ENCODE measurements at places on chromosomes 1 and 21. TPM values are rescaled to one million over a fixed set of nuclear protein-coding genes. Genes with fewer than 3 reads are reported as not detected.

The SH2D1B gene
- not detected for total RNA-seq

The BGLAP gene
- 0.63 TPM for total RNA-seq

The FOXO6 gene
- 2.0 TPM for total RNA-seq

The PANK4 gene
- 17.1 TPM for total RNA-seq

The ANKRD65 gene
- total RNA-seq = 9.4 TPM

The APCS gene
- total RNA-seq = 1.9 TPM

The BARHL2 gene
- total RNA-seq = not detected

GRCh38 chr1:187870552-187870951 lies 1041.8 kb downstream of the PLA2G4A start:
- H3K27me3 ChIP-seq = no peaks in the 10 kb centered on the region
- H3K27ac ChIP-seq = no peak overlapping the region
- H3K4me3 ChIP-seq = no peak overlapping the region
- H3K36me3 ChIP-seq = no peaks in the 10 kb centered on the region
- no peak for DNase-seq

DNA sequence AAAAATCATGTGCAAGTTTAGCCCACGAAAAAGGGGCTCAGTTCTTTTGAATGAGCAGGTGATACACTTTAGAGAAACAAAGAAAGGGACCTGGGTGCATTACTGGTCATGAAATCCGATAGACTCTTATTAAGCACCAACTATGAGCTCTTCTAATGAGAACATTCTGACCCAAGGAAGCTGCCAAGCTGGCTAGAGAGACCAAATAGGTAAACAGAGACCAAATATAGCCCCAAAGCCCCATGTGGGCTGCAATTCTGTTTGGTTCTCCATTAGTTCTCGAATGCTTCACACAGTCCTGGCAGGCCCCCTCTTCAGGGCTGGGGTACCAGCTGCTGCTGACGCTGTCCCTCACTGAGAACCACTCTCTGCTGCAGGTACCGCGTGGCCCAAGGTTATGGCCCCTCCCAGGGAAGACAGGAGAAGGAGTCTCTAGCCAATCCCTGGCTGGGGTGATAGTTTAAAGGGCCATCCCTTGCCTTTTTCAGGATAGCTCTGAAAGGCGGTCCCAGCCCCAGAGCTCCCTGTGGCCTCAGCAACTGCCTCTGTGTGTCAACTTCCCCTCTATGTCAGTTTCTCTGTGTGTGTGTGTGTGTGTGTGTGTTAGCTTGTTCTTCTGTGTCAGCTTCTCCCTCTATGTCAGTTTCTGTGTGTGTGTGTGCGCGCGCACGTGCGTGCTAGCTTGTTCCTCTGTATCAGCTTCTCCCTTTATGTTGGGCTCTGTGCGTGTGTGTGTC lies 7.1 kb upstream of the UBXN10 start:
- H3K4me1 ChIP-seq = no peaks in the 10 kb centered on the region
- no peak for DNase-seq
- no peak overlapping the region for H3K27ac ChIP-seq
- no peaks in the 10 kb centered on the region for H3K27me3 ChIP-seq
- H3K36me3 ChIP-seq = no peaks in the 10 kb centered on the region

DNA sequence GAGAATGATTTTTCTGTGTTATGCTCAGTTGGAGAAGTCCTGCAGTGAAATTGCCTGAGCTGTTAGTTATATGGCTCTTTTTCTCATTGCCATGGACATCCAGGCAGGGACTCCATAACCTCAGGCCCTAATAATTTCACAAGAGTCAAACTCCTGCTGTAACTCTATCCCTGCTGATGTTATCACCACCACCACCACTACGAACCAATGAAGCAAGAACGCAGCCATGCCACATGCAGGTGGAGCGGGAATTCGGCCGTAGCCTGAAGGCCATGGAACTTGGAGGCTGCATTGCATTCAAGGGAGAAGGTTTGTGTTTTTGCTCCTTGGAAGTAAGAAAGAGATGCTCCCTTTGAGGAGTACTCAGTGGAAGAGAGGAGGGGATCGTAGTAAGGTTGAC lies 16.8 kb upstream of the DLGAP3 start:
- no peaks in the 10 kb centered on the region for H3K27me3 ChIP-seq
- no peaks in the 10 kb centered on the region for H3K36me3 ChIP-seq

GRCh38 chr21:34820051-34820450 lies 151.3 kb downstream of the CLIC6 start:
- H3K27me3 ChIP-seq = no peaks in the 10 kb centered on the region
- H3K36me3 ChIP-seq = no peaks in the 10 kb centered on the region
- H3K4me3 ChIP-seq = no peak overlapping the region
- no peaks in the 10 kb centered on the region for H3K4me1 ChIP-seq
- no peak for DNase-seq

DNA sequence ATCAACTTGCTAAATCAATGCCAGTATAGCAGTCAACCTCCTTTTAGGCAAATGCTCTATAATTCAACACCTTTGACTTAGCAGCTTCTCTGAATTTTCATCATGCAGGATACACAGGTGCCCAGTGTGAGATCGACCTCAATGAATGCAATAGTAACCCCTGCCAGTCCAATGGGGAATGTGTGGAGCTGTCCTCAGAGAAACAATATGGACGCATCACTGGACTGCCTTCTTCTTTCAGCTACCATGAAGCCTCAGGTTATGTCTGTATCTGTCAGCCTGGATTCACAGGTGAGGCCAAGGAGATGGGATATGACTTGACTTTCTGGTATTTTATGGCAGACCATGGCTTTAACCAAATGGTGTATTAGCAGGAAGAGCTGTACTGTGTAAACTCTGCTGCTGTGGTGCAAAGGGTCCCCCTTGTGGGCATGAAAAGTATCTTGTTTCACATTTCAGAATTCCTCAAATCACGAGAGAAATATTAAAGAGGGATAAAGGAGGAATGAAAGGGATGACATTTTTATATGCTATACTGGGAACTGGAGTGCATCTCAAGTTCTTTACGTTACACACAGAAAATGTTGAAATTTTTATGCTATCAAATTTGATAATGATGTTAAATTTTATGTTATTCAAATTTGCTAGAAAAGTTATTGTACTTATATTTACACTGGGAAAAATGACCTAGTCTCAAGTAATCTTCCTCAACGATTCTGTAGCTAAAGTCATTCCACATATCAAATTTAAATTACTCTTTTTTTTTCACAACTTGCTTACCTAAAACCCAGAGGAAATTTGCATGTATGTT lies 88.9 kb downstream of the CRB1 start:
- H3K4me3 ChIP-seq = no peak overlapping the region
- no peak for DNase-seq
- H3K4me1 ChIP-seq = no peaks in the 10 kb centered on the region
- no peak overlapping the region for H3K27ac ChIP-seq
- no peaks in the 10 kb centered on the region for H3K36me3 ChIP-seq

DNA sequence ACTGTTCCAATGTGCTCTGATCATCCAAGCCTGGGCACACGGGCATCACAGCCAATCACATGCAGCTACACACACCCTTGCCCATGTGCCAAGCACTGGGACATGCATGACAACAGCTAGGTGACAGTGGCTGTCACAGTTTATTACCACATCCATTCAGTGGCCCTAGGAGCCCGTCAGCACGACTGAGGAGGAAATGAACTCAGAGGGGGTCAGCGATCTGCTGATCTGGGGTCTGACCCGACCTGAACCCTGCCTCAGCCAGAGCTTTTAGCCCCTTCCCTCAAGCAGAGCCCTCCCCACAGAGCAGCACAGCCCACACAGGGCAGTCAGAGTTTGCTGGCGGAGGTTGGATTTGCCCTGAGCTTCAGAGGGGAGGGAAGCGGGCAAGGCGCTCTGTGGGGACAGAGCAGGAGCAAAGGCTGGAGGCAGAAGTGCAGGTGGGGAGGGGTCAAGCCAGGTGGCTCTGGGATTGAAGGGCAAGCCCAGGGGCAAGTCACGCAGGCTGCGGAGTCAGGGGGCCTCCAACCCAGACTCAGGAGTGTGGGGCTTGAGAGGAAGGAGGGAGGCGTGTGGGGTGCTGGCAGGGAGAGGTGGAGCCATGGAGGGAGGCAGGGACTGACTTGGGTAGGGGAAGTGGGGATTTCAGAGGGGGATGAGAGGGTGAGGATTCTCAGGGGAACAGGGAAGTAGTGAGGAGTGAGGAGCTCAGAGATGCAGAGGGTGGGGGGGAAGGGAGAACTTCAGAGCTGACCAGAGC lies 10.4 kb downstream of the SH3BGRL3 start:
- no peaks in the 10 kb centered on the region for H3K4me1 ChIP-seq
- no peak overlapping the region for H3K4me3 ChIP-seq
- no peaks in the 10 kb centered on the region for H3K27me3 ChIP-seq
- H3K27ac ChIP-seq = no peak overlapping the region

DNA sequence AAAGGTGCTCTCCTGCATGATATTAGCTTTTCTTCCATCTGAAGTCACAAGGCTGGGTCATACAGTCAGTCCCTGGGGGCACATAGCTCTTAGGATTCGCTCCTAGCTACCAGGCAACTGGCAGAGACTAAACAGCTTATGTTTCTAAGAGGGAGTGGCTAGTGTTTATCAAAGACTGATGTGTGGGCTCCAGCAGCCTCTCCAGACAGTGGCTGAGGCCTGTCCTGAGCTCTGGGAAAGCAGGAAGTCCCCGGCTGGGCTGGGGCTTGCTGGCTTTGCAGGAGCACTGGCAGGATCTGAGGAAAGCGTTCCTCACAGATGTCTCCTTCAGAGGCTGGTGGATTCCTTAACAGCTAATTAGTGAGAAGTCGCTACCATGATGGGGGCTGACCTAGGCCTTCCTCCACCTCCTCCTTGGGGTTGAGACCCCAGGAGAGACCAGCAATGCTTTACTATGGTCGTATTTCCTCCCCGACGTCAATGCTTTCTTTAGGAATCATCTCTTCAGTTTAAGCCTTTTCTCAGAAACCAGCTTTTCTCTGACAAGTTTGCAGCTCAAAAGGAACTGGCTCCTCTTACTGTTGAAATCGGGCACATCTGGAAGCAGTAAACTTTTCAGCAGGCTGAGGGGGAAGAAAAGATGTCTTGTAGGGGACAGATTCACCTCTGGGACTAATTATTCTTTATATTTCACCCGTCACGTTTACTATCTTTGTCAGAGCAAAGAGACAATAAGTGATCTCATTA lies 33.5 kb upstream of the HHAT start:
- DNase-seq = no peak
- no peak overlapping the region for H3K4me3 ChIP-seq
- no peaks in the 10 kb centered on the region for H3K36me3 ChIP-seq
- H3K4me1 ChIP-seq = no peaks in the 10 kb centered on the region
- H3K27ac ChIP-seq = no peak overlapping the region

DNA sequence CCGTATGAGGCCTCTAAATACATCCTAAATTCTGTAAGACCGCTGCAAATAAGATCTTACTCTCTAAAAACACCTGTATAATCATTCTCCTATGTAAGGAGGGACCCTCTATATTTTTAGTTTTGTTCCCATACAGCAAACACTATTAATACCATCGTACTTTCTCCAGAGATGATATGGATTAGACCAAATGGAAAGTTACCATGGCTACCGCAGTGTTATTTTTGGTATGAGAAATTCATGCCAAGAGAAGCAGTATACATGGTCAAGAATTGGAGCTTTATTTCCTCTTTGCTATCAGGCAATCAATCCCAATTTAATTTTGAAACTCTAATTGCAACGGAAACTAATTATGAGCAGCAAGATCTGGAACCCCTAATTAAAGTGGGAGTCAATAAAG lies 70.0 kb downstream of the BCAR3 start:
- no peak overlapping the region for H3K27ac ChIP-seq
- H3K4me3 ChIP-seq = no peak overlapping the region
- no peaks in the 10 kb centered on the region for H3K27me3 ChIP-seq
- no peak for DNase-seq
- H3K4me1 ChIP-seq = peaks cover 16% of the 10 kb centered on the region
